ENCODE measurements at places on chromosomes 12 and 14.

DNA sequence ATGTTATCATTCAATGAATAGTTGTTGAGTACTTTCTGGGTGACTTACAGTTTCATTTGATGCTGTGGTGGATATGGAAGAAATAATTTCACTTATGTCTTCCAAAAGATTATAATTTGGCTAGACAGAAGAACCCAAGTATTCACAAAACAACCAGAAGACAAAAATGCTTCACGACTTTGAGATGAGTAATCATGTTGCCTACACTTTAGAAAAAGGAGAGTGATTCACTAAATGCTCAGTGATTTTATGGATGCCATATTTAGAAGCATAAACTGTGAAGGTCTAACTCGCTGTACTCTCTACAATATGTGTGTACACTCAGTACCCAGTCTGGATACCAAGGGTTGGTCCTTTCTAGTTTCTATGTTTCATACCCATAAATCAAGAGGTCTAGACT is 101.3 kb upstream of the E2F7 start:
- no peak for DNase-seq

DNA sequence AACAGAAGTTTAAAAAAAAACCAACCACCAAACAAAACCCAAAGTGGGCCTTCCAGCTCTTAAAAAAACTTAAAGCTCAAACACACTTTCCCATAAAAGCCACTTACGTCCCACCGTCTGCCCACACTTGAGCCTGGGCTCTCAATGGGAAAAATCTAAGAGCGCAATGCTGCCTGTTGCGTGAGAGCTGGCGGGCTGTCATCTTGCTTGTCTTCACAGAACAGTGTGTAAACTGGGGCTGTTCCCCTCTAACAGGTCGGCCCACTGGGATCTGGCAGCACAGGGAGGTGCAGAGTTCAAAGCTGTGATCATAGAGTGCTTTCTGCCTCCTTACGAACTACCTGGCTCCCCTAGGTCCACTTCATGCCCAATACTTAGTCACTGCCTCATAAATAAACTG is 80.0 kb downstream of the DICER1 start:
- no peak for DNase-seq

DNA sequence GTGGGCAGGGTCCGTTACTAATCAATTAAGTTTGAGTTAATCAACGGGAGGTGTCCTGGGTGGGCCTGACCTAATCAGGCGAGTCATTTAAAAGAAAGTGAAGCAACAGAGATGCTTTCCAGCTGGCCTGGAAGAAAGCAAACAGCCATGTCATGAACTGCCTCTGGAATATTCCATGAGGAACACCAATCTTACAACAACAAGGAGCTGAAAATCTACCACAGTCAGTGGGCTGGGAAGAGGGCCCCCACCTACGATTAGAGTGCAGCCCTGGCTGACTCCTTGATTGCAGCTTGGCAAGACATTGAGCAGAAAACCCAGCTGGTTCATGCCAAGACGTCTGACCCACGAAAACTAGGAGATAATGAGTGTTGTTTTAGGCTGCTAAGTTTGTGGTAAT is 56.2 kb downstream of the SSPN start:
- no peak for DNase-seq

- no peak for DNase-seq
Measured at GRCh38 chr12:45235087-45236025, 19.5 kb downstream of the ANO6 start.

- no peak for DNase-seq
Measured at GRCh38 chr14:51396222-51396815, 156.3 kb downstream of the TMX1 start.

GRCh38 chr12:7498809-7499208 is 4.8 kb downstream of the CD163 start:
- no peak for DNase-seq

- peak; percentile 31 for DNase-seq
Measured at GRCh38 chr12:122403115-122403770, 19.2 kb downstream of the CLIP1 start.

DNA sequence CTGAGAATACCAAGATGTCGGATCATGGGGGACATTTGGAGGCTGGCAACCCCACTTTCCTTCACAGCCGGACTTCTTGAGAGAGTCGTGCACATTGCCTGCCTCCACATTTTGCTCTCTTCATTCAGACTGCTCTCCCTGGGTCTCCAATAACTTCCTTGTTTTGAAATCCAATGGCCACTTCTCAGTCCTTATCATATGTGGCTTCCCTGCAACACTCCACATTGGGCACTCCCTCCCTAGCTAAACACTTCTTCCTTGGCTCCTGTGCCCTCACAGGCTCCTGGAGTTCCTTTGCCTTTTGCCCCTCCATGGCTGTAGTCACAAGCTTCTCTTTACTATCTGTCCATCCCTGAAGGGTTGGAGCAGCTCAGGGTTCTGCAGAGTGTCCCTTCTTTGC is 30.1 kb downstream of the NPC2 start:
- DNase-seq, result no peak

DNA sequence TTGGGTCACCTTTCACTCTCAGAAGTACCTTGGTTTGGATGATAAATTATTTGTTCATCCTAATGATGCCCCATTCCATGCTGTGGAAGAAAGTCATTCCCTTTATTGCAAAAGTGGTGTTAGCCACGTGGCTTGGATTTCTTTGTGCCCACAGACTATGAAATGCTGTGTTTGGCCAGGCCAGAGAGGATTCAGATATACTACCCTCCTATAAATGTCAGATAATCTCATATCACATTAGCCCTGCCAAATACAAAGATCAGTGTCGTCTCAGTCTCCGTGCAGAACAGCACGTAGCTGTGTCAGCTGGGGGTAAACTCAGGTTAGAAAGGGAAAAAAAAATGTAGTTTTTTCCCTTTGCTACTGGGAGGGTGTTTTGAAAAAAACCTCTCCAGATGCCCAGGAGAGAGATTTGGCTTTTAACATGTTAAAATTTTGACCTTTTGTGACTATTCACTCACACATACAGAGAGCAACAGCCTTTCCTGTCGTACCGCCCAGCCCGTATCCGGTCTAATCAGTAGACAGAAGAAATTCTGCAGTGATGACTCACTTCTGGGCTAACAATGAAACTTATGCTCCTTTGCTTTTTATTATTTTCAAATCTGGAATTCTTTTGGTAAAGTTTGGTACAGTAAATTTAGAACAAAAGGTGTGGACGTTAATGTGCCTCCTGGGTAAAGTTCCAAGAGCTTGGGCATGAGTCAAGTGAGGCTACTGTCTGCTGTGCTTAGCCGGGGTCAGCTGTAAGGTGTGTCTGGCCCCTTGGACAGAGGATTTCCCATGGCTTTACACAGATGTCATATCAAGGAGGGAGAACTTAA is 8.5 kb upstream of the PTPRB start:
- no peak for DNase-seq

DNA sequence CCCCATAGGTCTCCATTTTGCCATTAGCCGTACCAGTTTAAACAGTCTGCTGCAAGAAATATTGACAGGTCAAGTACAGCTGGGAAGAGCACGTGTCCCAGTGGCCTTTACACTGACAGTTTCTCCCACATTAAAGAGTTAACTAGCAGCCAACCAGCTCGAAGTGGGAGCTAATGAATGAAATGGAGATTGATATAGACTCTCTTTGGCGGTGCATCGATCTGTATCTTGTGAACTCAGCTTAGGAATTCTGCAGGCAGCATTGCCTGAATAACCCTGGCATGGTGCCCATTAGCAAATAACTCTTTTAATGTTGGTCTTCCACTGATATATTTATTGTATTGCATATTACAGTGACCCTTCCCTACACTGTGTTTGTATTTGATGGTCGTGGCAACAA is 319.4 kb downstream of the EGLN3 start:
- no peak for DNase-seq

GRCh38 chr14:35234012-35234805 is 58.0 kb upstream of the PSMA6 start:
- no peak for DNase-seq

- no peak for DNase-seq
Measured at GRCh38 chr12:75345531-75345930, 11.1 kb downstream of the GLIPR1L1 start.

- DNase-seq, result no peak
Measured at GRCh38 chr12:122845865-122846621, 10.8 kb downstream of the HIP1R start.

GRCh38 chr12:7642287-7642686 is 23.4 kb downstream of the APOBEC1 start:
- DNase-seq, result no peak

GRCh38 chr12:63770375-63770774 is 9.3 kb upstream of the RXYLT1 start:
- DNase-seq, result no peak

GRCh38 chr14:88049936-88050335 is 45.0 kb downstream of the GPR65 start:
- DNase-seq, result no peak

DNA sequence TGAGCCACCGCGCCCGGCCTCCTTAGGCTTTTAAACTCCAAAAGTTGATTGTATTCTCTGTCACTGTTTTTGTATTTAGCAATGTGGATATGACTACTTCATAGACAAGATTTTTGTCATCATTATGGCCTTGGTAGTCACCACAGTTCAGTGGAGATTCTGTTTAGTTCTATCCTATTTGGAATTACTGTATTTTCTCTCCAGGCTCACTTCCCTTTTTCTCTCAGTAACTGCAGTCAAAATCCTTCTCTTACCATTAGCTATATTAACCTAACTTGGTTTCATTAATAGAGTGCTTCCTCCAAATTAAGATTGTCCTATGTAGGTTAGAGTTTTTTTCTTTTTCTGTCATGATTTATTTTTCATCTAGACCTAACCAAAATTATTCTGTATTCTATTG is 283.9 kb downstream of the TMTC2 start:
- DNase-seq, result no peak

DNA sequence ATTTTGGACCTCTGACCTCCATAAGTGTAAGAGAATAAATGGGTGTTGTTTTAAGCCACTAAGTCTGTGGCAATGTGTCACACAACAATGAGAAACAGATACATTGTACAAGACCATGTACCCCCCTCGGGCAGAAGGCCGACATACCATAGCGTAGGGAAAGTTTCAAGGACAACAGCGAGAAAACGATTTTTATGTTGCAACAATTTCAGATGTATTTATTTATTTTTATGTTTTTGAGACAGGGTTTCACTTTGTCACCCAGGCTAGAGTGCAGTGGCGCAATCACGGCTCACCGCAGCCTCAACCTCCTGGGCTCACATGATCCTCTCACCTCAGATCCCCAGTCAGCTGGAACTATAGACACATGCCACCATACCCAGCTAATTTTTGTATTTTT is 136.4 kb upstream of the NCOR2 start:
- no peak for DNase-seq

DNA sequence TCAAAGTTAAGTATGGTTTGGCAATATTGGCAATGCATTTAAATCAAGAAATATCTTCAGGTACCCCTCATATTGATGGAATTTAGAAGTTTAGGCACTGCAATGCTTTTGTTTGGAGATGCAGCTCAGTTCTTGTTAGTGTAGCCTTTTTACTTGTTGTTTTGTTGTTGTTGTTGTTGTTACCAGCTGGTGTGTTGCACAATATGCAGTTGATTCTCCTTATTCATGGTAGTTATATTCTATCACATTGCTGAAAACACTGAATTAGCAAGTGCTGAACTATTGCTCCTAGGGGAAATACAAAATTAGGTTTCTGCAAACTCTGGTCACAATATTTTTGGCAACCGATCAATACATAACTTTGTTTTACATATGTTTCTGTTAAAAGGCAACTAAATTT is 34.8 kb downstream of the CCER1 start:
- no peak for DNase-seq

- DNase-seq, result peak; percentile 34
Measured at GRCh38 chr14:32934073-32934880, 4.4 kb upstream of the NPAS3 start.

DNA sequence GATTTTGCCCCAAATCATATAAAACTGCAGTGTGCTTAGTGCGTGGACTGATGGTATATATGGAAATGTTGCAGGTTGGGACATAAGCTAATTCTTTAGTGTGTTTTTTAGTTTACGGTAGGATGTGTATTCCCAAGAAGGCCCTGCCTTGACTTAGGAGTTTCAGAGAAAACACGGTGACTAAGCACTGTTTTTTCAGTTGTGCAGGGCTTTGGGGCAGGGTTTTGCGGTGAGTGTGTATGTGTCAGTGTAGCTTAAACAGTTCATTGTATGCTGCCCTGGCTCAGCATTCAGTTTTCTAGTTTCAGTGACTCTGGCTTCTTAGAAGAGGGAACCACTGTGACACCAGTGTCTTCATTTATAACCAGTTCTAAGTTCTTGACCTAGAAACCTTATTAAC is 101.2 kb downstream of the AKAP6 start:
- no peak for DNase-seq
